Activated T-helper 1 cell treated with anti-CD3 and anti-CD28 coated beads, Interleukin-2, amount 50 U/mL, for 16 hours (primary cell): ENCODE measurements at places on chromosomes 2 and 18.

GRCh38 chr2:50443868-50444630, 587.9 kb downstream of the NRXN1 start:
- DNase-seq = no peak

- no peak for DNase-seq
Observed at GRCh38 chr2:54741250-54741649, 17.8 kb downstream of the EML6 start.

- DNase-seq = no peak
Observed at GRCh38 chr2:53432936-53433335, 334.7 kb upstream of the CHAC2 start.

DNA sequence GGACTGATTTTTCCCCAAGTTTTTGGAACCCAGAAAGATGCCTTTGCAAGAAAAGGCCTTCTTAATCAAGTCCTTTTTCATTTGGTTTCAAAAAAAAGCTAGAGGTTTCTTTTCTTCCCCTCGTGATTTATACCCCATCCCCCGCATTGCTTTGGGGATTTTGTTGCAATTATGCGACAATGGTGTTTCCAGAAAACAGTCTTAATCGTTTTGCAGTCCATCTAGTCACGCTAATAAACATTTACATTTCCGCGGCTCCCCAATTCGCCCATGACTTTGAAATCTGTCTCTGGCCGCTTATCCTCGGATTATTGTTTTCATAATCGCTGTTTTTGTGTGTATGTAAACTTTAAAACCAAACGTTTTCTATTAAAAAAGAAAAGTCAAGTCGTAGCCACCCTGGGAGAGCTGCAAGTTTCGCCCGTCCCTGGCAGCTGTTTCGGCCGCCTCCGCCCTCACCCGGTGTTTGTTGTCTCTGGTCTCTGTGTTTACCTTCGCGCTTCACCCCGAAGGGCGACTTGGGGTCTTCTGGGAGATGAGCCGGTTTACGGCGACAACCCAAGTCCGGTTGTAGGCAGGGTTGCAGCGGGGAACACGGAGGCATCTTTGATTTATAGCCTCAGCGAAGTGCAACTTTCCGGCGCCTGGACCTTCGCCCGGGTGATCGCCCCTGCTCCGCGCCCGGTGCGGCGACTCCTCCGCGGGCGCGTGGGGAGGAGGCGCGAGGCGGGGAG, 667 bp downstream of the SP9 start:
- DNase-seq = no peak

DNA sequence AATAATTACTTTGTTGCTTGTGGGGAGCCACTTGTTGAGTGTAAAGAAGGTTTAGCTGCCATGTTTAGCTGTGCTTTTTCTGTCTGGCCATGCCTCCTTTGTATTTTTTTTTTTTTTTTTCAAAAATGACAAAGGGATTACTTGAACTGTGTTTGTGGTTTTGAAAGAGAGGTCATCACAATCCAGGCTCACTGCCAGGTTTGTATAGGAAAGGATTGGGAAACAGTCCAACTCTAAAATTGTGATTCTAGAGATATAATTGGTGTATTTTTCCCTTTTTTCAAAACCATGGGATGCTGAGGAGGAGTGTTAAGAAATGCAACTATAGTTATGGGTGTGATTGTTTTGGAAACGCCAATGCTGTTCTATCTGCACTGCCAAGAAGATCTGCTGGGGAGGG, 4.3 kb downstream of the ITPRIPL1 start:
- DNase-seq = no peak
